Effector memory CD4-positive, alpha-beta T cell (primary cell): ENCODE measurements at places on chromosomes 4 and X.

DNA sequence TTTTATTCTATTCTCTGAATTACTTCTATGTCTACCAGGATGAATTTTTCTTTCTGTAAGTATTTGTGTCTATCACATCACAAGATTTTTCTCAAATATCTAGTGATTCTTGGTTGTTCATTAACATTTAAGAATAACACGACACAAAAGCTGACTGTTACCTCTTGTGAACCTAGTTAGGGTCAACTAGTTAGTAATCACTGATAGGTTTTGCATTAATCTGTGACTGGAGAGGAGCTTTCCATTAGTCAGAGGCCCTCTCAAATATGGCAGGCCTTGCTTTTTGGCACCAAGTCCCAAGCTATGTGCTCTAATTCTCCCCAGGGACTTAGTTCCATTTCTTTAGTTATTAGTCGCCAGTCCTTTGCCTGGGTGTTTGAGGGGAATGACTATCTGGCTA, 259.2 kb downstream of the CFAP299 start:
- H3K27me3 ChIP-seq: no peaks in the 10 kb centered on the region
- H3K36me3 ChIP-seq: no peaks in the 10 kb centered on the region

DNA sequence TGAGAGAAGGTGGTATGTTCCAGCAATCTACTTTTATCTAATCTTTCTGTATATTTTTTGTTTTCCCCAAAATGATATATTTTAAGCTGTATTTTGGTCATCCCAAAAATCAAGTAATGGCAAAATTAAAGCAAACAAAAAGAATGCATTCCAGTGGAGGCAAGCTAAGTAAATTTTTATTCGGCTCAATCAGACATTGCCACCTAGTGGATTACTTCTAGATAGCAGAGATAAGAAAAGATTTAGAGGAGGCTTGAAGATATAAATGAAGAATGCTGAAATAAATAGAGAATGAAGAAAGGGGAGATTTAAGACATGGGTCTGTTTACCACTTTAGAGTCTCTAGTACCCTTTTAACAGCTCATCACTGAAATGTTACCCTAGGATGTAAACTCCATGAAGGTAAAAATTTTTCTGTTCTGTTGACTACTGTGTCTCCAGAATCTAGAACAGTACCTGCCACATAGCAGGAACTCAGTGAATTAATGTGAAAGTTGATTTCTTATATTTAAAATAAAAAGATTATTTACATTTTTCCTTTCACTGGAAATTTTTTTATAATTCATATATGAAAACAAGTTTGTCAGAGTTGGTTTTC, 110.9 kb upstream of the ANK2 start:
- H3K36me3 ChIP-seq: no peaks in the 10 kb centered on the region
- no peaks in the 10 kb centered on the region for H3K4me1 ChIP-seq
- H3K27me3 ChIP-seq: peaks cover 2% of the 10 kb centered on the region
- DNase-seq: no peak
- H3K4me3 ChIP-seq: no peak overlapping the region

- H3K27ac ChIP-seq: no peak overlapping the region
- no peak for DNase-seq
- no peaks in the 10 kb centered on the region for H3K27me3 ChIP-seq
- H3K36me3 ChIP-seq: no peaks in the 10 kb centered on the region
- no peak overlapping the region for H3K4me3 ChIP-seq
These were observed 7.6 kb downstream of the FABP2 start for GRCh38 chr4:119314356-119314755.

GRCh38 chr4:6539009-6539764, 35.8 kb upstream of the MAN2B2 start:
- H3K4me1 ChIP-seq: no peaks in the 10 kb centered on the region
- H3K27ac ChIP-seq: no peak overlapping the region
- H3K36me3 ChIP-seq: no peaks in the 10 kb centered on the region
- no peak overlapping the region for H3K4me3 ChIP-seq
- DNase-seq: no peak

GRCh38 chr4:136484996-136485395, 1047.3 kb downstream of the PCDH18 start:
- no peaks in the 10 kb centered on the region for H3K4me1 ChIP-seq
- H3K27me3 ChIP-seq: no peaks in the 10 kb centered on the region
- no peaks in the 10 kb centered on the region for H3K36me3 ChIP-seq

DNA sequence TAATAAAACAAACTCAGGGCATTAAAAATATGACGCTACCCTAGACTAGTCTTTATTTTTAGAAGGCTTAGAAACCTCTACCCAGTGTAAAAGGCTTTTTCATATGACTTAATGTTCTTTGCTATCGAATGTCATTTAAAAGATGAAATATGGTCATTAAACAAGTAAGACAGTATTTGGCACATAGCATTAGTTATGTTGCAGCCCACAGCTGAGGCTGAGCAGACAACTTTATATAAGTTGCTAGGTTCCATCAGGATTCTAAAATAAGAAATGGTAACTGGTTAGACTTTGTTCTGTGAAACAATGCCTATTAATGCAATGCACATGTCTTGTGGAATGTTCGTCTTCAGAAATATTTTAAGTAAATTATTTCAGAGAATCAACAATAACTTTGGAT, 10.4 kb upstream of the PRSS12 start:
- H3K27me3 ChIP-seq: no peaks in the 10 kb centered on the region
- H3K27ac ChIP-seq: no peak overlapping the region
- H3K36me3 ChIP-seq: no peaks in the 10 kb centered on the region
- DNase-seq: no peak
- H3K4me1 ChIP-seq: no peaks in the 10 kb centered on the region
- H3K4me3 ChIP-seq: no peak overlapping the region

GRCh38 chr4:87120411-87121162, 99.8 kb downstream of the KLHL8 start:
- H3K27me3 ChIP-seq: no peaks in the 10 kb centered on the region
- no peak for DNase-seq
- H3K27ac ChIP-seq: no peak overlapping the region
- peaks cover 34% of the 10 kb centered on the region for H3K36me3 ChIP-seq
- H3K4me3 ChIP-seq: no peak overlapping the region

DNA sequence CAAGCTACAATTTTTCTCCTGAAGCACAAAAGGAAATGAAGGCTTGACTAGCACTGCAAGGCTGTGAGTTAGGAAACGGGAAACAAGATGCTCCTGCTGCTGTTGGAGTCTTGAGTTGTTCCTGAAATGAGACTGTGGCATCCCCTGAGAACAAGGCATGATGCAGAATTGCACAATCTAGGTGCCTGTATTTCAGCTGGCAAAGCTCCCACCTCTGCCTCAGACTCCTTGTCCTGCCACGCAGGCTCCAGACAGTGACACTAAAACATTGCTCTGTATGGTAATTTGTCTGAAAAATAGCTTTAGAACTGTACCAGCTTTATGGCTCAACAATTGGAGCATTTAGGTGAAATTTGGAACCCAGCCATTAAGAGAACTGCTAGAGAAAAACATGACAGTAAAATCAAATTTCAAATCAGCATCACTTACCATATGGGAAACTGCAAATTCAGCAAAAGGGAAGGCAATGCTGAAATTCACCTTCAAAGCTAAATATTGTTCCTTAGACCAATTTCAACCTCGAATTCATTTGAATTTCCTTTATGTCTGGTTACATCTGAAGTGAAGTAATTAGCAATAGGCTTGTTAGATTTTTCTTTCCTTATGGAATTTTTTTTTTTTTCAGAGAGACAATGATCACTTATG, 103.4 kb downstream of the MFAP3L start:
- no peak overlapping the region for H3K4me3 ChIP-seq
- no peak for DNase-seq
- H3K4me1 ChIP-seq: no peaks in the 10 kb centered on the region
- no peak overlapping the region for H3K27ac ChIP-seq
- H3K36me3 ChIP-seq: no peaks in the 10 kb centered on the region

DNA sequence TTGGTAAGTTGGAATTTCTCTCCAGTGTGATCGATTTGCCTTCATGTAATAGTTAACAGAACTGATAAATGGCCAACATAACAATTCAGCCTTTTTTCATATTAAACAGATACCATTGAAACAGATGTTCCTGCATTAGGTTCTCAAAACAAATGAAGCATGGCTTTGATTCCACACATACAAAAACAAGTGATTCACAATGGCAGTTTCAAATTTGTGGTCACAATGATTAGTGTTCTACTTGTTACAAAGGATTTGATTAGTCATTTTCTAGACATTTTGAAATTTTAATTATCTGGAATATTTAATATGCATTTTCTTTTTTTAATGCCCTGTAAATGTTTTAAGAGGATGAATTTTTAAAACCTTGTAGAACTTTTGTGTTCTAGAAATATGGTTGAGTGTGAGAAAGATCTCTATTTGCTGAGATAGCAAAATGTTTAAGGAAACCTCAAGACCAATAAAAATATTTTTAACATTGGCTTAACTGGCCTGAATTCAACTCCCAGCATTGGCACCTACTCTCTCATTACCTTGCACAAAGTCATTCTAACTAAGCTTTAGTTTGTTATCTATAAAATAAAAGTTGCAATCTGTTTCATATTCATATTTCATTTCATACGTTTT, 18.9 kb upstream of the GLRA3 start:
- H3K27ac ChIP-seq: no peak overlapping the region
- no peak overlapping the region for H3K4me3 ChIP-seq
- no peaks in the 10 kb centered on the region for H3K4me1 ChIP-seq
- no peaks in the 10 kb centered on the region for H3K27me3 ChIP-seq

- no peaks in the 10 kb centered on the region for H3K27me3 ChIP-seq
- H3K4me1 ChIP-seq: peaks cover 11% of the 10 kb centered on the region
- H3K4me3 ChIP-seq: no peak overlapping the region
- H3K36me3 ChIP-seq: no peaks in the 10 kb centered on the region
These were observed 2.1 kb downstream of the SEPTIN11 start for GRCh38 chr4:76951672-76952010.

DNA sequence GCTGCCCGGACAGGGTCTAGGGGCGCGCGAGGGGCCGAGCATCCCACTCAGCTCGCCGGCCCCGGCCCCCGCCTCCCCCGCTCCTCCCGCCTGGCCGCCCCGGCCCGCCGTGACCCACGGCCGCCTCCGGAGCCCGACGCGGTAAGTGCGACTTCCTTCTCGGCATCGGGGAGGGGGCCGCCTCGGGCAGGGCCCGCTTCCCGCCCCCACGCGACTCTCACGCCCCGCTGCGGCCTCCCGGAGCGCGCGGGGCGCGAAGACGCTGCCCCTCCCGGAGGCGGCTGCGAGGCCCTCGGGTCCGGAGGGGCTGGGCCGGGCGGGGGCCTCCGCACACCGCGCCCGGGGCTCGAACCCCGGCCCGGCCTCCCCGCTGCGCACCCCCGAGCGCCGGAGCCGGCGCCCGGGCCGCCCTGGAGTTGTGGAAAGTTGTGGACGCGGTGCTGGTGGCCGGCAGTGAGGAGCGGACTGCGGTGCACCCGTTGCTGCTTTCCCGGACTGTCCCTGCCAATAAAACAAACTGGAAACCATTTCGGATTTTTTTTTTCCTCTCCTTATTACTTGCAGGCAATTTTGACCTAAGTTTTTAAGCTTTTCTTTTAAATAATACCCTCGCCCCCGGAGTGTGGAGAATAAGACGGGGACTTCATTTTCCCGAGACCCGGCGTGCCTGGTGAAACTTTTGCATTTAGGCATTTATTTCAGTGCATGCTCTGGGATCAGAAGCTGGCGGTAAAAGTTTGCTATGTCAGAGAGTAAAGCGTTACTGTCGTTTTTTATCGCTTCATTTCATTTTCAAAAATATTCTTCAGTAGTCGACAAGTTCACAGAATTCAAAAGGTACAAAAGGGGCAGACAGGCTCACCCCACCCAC, 13.0 kb upstream of the TMEM156 start:
- no peak for DNase-seq
- H3K4me1 ChIP-seq: peaks cover 23% of the 10 kb centered on the region
- peak overlapping the region; percentile 57 for H3K4me3 ChIP-seq

DNA sequence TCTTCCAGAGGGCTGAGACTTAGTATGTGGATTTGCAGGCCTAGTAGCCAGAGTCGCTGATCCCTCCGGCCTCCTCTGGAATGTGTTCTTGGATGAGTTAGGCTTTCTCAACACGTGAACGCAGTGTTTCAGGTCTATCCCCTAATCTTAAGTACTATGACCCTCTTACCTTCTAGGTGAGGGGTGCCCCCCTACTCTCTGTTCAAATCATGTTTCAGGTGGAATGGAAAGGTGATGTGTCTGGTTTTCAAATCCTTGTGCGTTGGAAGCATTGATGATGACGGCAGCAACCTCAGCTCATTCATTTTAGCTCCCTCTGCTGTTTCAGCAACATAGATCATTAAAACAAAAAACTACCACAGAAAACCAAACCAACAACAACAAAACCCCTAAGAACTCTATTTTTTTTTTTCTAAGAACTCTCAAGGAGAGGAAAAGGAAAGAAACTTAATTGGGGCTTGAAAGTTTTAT, 56.4 kb downstream of the RWDD4 start:
- no peak overlapping the region for H3K4me3 ChIP-seq
- H3K27me3 ChIP-seq: no peaks in the 10 kb centered on the region
- no peaks in the 10 kb centered on the region for H3K4me1 ChIP-seq
- H3K27ac ChIP-seq: no peak overlapping the region
- no peaks in the 10 kb centered on the region for H3K36me3 ChIP-seq

GRCh38 chr4:20658456-20658855, 41.8 kb upstream of the PACRGL start:
- H3K4me3 ChIP-seq: no peak overlapping the region
- no peak for DNase-seq
- H3K4me1 ChIP-seq: no peaks in the 10 kb centered on the region
- no peak overlapping the region for H3K27ac ChIP-seq
- H3K36me3 ChIP-seq: no peaks in the 10 kb centered on the region

GRCh38 chr4:188959424-188959823, 820.2 kb downstream of the TRIML1 start:
- no peak for DNase-seq
- H3K4me3 ChIP-seq: no peak overlapping the region
- no peaks in the 10 kb centered on the region for H3K36me3 ChIP-seq
- H3K27ac ChIP-seq: no peak overlapping the region
- no peaks in the 10 kb centered on the region for H3K4me1 ChIP-seq

DNA sequence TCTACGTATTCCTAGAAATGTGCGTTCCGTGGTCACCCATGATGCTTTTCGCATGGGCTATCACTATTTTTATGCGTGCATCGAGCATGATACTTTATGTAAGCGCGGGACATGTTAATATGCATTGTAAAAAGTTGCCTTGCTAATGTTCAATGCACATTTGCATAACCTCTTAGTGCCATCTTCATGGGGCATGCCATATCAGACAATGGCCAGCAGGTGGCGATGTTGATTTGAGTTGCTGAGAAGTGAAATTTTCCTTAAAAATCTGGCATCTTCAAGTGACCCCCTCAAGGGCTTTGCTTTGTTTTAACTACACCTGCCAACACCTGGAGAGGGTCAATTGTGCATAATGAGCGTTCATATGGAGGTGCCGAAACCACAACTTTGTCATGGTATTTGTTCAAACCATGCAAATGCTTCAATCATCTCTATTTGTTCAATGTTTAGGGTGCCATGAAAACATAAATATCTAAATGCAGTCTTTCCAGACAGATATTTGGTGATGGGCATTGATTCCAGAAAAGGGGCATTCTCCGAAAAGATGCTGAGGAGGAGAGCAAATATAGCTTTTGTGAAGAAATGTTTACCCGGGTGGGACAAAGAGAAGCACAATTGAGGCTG, 833.9 kb upstream of the PRKX start:
- no peaks in the 10 kb centered on the region for H3K4me1 ChIP-seq
- no peak overlapping the region for H3K4me3 ChIP-seq
- H3K27ac ChIP-seq: no peak overlapping the region
- H3K27me3 ChIP-seq: no peaks in the 10 kb centered on the region
- H3K36me3 ChIP-seq: no peaks in the 10 kb centered on the region
